Muscle of back (tissue), 13 donors: ENCODE measurements at places on chromosomes 2 and 18. TPM values are rescaled to one million over a fixed set of nuclear protein-coding genes. Genes with fewer than 3 reads are reported as not detected.

ICOS gene
- polyA plus RNA-seq, result 2.1 TPM

DSC2 gene
- polyA plus RNA-seq, result 8.3 TPM

HMSD gene
- polyA plus RNA-seq, result 0.09 TPM

KCTD18 gene
- 11.9 TPM for polyA plus RNA-seq

CNDP1 gene
- not detected for polyA plus RNA-seq

ACMSD gene
- polyA plus RNA-seq, result 0.29 TPM

TOGARAM2 gene
- 2.4 TPM for polyA plus RNA-seq

DNA sequence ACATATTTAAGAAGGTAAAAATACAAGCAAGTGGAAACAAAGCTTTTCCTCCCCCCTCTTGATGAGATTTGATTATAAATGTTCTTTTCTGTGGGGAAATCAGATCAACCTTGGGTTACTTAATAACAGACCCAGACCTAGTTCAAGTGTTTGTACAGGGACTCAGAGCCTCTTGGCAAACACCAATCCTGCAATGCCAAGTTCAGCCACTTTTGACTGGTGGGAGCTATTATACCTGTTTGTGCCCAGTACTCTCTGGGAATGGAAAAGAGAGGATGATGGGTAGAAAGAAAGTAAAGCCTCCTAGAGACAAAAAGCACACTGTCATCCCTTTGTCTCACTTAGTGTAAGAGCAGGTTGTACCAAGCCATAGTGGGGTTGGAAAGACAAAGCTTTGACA is 63.8 kb upstream of the EPHA4 start:
- DNase-seq, result no peak

DNA sequence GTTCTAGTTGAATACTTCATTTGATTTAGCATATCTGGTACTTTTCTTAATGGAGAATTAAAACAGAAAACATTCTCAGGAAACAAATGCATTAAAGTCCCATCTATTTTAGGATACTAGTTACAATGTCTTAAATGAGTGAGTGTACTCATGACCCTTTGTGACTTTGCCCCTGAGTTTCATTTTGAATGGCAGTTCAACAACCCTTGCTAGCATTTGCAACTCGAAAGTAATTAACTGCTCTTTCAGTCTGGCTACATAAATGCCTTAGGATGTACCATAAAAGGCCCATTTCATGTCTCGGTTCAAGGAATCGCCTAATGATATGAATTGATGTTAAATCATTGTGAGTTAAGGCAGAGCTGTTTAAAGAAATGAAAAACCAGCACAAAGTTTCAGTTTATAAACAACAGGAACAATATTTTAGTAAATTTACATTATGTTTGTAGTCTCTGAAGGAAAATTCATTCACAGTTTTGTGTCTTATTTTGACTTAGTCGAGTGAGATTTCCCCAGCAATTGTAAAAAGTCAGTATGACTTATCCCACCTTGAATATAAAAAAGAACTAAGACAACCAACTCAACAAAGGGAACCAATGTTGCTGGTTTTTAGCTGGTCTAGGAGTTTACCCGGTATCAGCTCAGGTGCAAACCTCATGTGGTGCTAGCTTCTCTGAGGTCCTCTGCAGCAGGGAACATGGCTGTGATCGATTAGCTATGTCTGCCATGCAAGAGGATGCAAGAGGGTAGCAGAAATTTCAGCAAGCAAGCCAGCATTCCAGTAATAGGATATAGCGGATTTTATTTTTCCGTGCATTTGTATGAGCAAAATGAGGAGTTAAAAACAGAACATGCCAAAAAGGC is 386.2 kb downstream of the PTPRM start:
- no peak for DNase-seq

DNA sequence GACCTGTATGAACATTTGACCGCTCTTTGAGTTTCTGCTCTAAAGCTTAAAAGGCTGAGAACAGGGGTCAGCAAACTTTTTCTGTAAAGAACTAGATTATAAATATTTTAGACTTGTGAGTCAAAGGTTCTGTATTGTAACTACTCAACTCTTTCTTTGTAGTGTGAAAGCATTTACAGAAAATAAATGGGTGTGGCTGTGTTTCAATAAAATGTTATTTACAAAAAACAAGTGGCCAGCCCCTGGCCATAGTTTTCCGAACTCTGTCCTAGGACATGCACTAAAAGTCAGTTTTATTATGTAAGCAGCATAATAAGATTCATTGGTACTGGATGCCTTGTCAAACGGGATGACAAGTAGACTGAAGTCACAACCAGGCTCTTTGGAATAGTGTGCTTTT is 434.9 kb downstream of the ZEB2 start:
- no peak for DNase-seq

GRCh38 chr2:149055751-149056150 is 17.3 kb downstream of the LYPD6B start:
- no peak for DNase-seq

DNA sequence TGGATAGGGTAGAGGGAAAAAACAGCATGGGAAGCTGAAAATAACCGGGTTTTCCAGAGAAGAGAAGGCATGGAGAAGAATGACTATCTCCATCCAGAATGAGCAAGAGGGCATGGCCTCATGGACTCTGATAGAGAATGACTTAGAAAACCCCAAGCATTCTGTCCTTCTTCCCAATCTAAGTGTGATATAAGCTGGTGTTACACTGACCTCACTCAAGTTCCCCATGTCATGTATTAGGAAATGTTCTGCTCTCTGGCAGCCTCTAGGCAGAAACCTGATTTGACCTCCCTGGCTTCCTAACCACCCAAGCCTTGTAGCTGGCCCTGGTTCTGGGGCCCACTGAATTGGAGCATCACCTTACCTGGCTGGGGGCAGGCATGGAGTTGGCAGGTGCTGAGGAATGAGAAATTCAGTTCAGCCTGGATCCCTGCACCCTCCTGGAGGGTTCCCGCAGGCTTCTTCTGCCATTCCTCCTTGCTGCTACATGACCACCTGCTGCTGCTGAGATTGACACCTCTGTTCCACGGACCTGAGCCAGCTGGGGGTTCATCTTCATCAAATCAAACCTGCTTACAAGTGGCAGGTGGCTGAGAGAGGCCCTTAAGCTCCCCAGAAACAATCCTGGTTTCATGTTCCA is 5.2 kb upstream of the SIGLEC15 start:
- no peak for DNase-seq
